NCI-H774 (cell line): ENCODE measurements at places on chromosomes 16 and 17.

GRCh38 chr17:58337210-58337599 lies 8.6 kb upstream of the TSPOAP1 start:
- DNase-seq = no peak

DNA sequence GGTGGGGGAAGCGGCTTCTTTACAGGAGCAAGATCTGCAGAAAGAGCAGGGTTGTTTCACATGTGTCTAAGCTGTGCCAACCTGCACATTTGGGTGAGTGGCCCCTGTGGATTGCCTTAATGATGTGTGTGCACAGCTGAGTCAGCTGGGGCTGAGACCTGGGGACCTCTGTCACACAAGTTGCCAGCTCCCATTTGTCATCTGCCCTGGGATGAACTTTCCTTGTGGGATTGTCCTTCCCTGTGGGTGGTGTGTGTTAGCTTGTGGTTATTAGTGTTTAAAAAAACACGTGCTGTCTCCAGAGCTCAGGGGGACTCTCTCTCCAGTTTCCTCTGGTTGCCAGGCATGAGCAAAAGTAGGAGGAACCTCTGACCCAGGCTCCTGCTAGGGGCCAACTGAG lies 400.5 kb upstream of the CCL2 start:
- DNase-seq = peak; percentile 58

DNA sequence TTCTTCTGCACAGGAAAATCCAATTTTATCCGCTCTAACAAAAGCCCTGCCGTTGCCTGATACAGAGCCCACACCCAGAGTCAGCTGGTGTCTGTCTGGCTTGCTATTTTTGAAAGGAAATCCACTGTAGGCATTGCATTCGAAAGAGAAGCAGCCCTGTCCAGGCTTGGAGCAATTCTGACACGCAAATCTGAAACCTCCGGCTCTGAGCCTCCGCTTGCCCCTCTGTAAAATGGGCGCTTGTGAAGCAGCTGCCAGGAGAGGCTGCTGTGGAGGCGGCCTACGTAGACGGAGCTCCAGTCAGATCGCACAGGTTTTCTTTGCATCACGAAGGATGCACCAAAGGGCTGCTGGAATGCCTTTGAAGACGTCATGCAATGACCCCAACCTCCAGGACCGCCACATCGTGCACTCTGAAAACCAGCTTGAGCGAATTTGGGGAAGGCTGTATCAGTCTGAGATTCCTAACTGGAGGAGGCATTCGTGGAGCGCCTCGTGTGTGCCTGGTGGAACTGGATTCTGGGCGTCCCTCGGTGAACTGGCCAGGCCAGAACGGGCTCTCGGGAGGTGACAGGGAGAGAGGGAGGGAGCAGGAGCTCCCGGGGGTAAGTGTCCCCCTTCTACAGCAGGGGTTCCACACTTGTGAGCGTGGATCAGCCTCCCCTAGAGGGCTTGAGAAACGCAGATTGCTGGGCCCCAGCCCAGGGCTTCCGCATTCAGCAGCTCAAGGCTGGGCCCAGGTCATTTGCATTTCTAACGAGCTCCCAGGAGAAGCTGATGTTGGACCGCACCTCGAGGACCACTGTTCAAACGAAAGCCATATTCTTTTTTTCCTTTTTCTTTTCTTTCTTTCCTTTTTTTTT lies 215.5 kb downstream of the MRTFB start:
- DNase-seq = no peak

DNA sequence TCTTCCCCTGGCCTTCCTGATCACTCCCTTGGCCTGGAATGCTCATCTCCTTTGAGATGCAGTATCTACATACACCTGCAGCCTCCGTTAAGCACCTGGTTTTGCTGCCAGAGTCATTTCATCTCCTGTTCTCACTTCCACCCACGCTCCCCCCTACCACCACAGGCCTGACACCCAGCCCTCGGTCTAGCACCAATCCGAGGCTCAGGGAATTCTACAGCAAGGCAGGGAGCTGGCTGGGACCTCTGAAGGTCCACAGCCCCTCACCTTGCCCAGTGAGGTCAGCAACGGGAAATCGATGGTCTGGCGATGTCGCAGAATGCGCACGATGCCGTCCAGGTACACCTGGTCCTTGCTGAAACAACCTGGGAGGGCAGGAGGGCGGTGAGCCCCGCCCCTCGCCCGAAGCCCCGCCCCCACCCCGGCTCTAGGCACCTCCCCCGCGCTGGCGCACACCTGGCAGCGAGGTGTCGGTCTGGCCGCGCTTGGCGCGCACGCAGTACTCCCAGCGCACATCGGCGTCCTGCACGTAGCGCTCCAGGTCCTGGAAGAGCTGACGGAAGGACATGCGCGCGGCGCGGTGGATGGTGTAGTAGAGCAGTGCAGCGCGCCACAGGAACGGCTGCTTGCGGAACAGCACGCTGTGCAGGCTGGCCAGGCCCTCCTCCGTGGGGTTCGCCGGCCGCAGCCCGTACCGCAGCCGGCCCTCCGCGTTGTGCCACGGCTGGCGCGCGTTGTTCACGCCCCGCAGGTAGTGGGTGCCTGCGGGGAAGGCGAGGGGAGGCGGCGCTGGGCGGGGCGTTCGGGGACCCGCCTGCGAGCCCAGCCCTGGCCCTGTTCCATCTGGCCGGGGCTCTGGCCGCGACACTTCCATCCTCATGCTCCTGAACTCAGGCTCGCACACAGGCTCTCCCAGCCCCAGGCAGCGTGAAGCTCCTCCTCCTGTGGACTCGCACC lies 5.7 kb downstream of the MATCAP1 start:
- DNase-seq = peak; percentile 80

DNA sequence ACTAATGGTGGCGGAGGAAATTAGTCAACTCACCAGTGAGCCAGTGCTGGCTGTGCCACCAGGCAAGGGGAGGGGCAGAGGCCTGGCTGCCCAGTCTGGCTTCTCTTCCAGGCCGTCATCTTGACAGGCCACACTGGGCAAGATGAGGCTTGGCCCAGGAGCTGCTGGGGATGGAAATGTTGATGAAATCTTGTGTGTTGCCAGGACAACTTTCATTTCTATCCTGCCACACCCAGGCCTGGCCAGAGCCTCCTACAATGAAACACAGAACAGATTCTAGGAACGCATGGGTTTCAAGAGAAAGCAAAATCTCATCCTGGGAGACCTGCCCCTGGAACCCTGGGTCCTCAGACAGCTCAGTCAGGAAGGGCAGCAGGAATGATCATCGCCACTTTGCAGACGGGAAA lies 9.3 kb downstream of the HEXIM2 start:
- DNase-seq = no peak

DNA sequence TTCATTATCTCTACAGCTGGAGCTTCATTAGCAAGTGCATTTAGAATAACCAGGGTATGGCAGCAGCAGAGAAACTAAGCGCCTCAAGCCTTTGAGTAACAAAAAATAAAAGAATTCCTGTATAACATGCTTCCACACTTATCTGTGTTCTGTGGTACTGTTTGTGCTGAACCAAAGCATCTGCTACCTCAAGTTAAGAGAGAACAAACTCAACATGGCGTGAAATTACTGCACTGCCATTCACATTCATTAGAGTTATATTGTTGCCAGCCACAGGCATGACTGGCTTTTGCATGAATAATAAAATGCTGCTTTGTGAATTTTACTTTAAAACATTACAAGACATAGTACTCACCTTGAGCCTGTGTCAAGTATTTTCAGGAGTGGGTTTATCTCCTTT lies 76.6 kb downstream of the NLK start:
- DNase-seq = no peak

GRCh38 chr16:48393485-48394354 lies 8.5 kb upstream of the SIAH1 start:
- DNase-seq = no peak

DNA sequence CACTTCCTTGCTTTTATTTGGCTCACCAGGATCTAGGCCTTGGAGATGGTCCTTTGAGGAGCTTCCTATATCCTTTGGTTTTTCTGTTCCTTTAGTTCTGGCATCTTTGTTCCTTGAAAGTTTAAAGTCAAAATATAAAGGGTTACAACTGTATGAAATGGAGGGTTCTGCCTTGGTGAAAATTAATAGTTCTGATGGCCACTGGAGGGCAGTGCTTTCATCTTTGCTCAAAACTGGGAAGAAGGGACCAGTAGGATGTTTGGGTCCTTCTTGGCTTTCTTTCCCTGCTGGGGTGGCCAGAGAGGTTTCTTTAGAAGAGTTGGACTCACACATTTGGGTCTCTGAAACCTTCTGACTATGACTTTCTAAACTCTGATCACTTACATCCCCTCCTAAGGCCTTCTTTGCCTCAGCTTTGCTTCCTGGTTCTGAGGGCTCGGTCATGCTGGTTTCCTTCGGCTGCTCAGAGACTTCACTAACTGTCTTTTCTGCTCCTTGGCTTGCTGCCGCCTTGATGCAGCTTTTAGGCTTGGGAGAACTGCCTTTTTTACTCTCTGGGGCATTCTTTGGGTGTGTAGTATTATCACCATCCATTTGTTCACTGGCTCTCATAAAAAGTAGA lies 10.9 kb upstream of the ITGA2B start:
- DNase-seq = no peak

DNA sequence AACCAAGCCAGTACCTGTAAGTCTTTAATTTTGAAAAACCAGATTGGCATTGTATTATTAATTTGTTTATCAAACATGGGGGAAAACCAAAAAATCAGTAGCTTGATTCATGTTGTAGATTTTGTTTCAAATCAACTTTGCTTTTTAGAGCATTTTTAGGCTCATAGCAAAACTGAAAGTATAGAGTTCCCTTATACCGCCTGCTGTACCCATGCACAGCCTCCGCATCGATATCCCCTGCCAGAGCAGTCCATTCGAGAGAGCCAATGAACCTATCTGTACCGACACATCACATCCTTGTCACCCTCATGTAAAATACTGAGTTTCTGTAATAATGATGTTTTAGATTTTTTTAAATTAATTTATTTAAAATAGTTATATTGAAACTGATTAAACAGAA lies 16.2 kb upstream of the MRC2 start:
- no peak for DNase-seq

DNA sequence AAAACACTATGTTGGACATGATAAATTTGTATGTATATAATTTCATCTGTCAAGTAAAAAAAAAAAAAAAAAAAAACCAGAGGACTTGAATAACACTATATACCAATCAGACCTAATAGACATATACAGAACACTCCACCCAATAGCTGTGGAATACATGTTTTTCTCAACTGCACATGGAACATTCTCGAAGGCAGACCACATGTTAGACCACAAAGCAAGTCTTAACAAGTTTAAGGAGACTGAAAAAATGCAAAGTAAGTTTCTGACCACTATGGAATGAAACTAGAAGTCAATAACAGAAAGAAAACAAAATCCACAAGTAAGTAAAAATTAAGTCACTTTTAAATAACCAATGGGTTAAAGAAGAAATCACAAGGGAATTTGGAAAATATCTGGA lies 8.4 kb upstream of the CNTNAP4 start:
- no peak for DNase-seq

- DNase-seq = no peak
Observed at GRCh38 chr16:53147500-53148065, 92.8 kb downstream of the CHD9 start.

GRCh38 chr17:2157081-2157480 lies 102.2 kb downstream of the HIC1 start:
- DNase-seq = no peak

DNA sequence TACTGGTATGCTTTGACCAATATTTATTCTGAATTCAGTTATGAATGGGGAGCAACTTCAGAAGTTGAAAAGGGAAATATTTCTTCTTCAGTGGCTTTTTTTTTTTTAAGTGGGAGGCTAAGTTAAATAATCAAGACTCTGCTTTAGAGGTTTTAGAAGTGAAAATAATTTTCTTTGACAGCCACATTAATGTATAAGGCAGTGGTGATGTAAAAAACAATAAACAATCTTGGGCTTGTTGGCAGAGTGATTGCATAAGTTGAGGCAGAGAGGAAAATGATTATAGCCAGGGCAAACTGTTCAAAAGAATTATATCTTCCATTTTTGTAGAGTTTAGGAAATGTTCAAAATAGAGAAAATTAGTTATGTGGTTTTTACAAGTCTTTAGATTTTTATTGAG lies 5.4 kb upstream of the KRT12 start:
- DNase-seq = no peak

DNA sequence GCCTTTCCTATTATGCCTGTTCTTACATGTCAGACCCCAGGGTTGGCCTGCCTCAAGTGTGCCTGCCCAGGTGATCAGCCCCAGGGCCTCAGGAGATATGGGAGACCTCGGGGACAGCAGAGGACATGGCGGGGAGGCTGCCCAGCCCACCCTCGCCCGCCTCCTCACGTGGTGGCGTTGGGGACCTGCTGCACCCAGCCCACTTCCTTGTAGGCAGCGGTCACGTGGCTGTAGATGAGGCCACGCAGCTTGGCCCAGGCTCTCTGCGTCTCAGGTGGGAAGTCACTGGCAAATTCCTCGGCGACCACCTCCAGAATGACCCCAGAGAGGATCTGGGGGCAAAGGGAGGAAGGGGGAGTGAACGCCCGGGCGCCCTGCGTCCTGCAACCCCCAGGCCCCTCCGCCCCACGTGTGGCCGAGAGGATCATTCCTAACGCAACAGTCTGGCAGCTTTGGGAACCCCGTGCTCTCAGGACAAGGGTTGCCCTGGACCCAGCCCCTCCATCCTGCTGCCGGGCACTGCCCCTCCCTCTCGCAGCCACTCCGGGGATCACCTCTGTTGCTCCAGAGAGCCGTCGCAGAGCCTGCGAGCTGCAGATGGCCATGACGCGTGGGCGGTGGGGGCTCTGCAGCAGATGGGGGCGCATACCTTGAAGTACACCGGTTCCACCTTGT lies 6.6 kb downstream of the CYGB start:
- DNase-seq = no peak

DNA sequence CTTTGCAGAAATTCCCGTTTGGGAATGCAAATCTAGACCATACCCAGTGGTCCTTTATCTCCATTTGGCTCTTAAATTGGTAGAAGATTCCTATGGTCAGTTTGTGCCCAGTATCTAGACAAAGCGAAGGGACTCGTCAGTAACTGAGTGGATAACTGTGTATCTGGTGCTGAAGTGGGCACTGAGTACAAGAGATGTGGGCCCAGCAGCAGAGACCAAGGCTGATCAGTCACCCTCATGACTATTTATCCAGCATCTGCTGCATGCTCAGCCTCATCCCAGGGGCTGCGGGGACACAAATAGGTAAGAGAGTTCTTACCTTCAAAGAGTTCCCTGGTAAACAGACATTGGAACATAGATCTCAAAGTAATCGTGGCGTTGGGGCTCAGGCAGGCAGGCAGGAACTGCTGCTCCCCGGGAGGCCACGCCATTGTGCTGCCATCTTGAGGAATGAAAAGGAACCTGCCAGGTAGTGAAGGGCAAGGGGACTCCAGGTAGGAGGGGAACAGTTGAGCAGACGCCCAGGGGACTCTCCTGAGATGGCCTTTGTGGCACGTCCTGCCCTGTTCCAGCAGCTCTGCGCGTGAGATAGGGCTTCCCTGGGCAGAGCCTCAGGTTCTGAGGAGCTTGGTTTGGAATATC lies 10.3 kb downstream of the NT5M start:
- no peak for DNase-seq

- no peak for DNase-seq
Observed at GRCh38 chr16:69345923-69346322, 5.7 kb downstream of the TMED6 start.

DNA sequence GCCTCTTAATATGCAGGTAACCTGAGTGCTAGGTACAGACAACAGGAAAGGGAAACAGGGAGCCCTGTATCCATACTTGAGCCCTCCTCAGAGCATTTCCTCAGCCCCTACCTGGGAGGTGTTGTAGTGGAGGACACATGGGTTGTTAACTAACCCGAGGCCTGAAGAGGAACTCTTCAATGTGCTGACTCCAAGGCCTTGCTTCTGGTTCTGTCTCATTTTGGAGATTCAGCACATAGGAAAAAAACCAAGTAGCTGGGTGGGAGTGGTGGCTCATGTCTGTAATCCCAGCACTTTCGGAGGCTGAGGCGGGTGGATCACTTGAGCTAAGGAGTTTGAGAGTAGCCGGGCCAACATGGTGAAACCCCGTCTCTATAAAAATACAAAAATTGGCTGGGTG lies 24.8 kb downstream of the SNX11 start:
- DNase-seq = no peak
